ENCODE measurements at places on chromosomes 7 and 10.

GRCh38 chr7:17109020-17109419, 189.4 kb upstream of the AHR start:
- no peak for DNase-seq

- DNase-seq: peak; percentile 32
These were observed 2.7 kb downstream of the AOC1 start for GRCh38 chr7:150855046-150855445.

- no peak for DNase-seq
These were observed 38.1 kb upstream of the GPR141 start for GRCh38 chr7:37645282-37646050.

GRCh38 chr7:99446096-99446495, 7.4 kb downstream of the CPSF4 start:
- DNase-seq: no peak

DNA sequence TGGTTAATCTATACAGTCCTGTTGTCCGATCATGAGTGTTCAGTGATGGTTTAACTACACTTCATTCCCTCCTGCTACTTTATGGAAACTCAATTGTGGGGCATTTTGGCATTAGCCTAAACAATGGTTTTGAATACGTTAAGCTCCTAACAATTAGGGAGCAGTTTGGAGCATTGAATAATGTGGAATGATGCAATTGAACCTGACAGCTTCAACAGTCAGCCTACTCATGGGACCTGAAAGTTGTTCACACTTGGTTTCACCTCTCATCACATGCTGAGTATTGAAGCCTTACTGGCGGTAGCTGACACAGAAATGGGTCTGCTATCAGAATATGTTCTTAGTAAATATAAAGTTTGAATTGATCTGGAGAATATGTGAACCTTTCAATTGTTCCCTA, 186.1 kb downstream of the MLLT10 start:
- DNase-seq: no peak

GRCh38 chr7:155756322-155756721, 55.9 kb downstream of the SHH start:
- no peak for DNase-seq

GRCh38 chr10:68561865-68562649, 1.9 kb downstream of the TET1 start:
- DNase-seq: no peak

GRCh38 chr10:30456266-30456665, 22.3 kb downstream of the MAP3K8 start:
- DNase-seq: no peak

GRCh38 chr7:322111-322671, 32.2 kb downstream of the FOXL3 start:
- no peak for DNase-seq

- DNase-seq: no peak
These were observed 56.5 kb downstream of the CTTNBP2 start for GRCh38 chr7:117816727-117817126.

DNA sequence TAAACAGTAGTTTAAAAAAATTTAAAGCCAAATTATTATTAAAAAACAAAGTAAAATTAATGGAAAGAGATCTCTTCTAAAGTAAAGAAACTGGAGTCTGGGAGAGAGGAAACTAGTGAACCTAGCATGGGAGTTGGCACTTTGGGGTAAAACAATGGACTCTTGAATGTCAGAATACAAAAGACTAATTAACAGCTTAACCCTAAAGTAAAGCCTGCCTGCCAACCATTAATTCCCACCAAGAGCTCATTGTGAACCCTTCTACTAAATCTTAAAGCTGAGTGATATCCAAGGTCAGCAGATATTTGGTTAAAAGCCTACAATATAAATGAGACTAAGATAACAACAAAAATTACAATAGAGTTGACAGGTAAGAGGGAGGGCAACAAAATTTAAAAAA, 36.5 kb downstream of the KMT2C start:
- DNase-seq: no peak

- DNase-seq: no peak
These were observed 17.8 kb downstream of the LYZL1 start for GRCh38 chr10:29306688-29307087.
